ENCODE measurements at places on chromosomes 7 and 10.
A peak's percentile ranks its signal among the peaks of the same experiment; 100 is the strongest.

DNA sequence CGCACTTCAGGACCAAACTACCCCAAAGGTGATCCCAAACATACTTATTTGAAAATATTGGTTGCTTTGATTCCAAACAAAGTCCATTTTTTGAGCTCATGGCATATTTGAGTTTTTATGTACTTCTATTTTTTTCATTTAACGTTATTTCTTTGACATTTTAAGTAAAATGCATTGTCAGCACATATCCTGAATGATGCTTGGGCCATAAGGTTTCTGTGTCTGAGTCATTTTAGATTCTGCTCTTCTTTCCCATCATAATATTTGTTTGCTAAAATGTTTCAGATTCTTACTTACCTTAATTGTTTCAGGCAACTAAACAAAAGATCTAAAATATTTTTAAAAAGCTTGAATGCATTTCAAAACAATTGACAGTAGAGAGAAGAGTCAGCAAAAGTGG is 998.2 kb downstream of the REEP3 start:
- DNase-seq: no peak

GRCh38 chr10:19250546-19250945 is 201.9 kb downstream of the MALRD1 start:
- no peak for DNase-seq

DNA sequence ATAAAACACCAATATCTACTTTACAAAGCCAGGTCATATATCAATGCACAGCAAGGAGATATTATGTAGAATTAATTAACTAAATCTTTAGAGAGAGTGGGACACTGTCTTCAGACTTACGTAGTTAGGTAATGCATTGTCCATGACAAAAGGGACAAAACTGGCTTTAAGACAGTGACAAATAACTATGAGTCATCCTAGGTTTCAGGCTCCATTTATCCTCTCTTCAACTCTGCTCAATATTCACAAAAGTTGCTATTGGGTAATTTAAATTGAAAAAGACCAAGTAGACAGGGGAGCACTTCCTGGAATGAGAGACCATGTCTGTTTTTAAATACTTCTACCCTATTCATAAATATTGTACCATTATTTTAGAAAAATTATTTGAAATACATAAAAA is 464.5 kb downstream of the ARL4A start:
- no peak for DNase-seq

- no peak for DNase-seq
Measured at GRCh38 chr10:104037261-104037951, 48.3 kb downstream of the COL17A1 start.

GRCh38 chr10:22531441-22531840 is 182.9 kb downstream of the PIP4K2A start:
- no peak for DNase-seq

- DNase-seq: no peak
Measured at GRCh38 chr10:24858288-24859270, 93.8 kb downstream of the PRTFDC1 start.

DNA sequence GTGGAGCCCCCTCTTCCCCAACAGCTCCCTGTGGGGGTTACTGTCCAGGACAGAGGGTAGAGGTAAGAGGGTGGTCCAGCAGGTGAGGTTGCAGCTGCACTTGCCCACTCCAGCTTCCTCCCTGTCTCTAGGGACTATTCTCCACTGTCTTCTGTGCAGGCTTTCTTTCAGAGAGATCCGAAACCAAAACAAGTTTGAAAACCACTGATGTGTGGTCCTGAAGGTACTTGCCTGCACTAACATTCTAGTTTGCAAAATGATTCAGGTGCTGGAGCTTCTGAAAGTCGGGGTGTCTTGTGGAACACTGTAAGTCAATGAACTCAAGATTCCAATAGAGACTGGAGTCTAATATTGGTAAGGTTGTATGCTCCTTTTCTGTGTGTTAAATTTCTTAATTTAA is 63.1 kb downstream of the BLNK start:
- no peak for DNase-seq

GRCh38 chr10:98380493-98381339 is 34.3 kb downstream of the PYROXD2 start:
- peak; percentile 80 for DNase-seq
